C1 segment of cervical spinal cord (tissue), 14 donors: ENCODE measurements at places on chromosomes 3 and 15.
A peak's percentile ranks its signal among the peaks of the same experiment; 100 is the strongest.

- DNase-seq: no peak
Observed at GRCh38 chr3:136023264-136023978, 57.9 kb downstream of the PPP2R3A start.

DNA sequence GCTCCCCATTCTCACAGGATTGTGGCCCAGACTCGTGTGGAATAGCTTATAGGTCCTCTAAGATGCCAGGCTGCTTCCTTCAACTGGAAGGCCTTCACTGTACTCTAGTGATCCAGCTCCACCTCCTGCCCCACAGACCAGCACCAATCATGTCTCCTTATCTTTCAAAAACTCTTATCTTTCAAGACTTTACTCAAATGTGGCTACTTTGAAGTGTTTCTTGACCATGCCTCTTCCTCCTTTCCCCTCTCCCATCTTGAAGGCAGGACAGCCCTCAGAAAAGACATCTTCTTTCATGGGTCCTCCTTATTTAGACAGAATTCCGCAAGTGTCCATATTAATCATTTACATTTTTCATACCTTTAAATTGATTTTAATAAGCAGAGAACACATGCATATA is 142.3 kb downstream of the CHST2 start:
- no peak for DNase-seq

DNA sequence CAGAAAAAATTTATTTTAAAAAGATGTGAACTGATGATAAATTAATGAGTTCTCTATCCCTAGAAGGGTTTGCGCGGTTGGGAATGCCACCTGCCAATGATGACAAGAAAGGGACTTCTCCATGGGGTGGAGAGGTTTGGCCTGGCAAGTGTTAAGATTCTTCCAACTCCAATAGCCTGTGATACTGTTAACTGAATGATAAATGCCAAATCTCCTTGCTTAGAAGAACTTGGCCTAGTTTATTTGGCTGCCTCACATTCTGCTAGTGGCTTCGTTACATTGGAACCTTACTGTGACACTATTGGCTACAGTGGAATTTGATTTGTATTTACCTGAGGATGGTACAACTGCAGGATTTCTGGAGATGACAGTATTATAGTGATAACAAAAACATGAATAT is 91.7 kb upstream of the CCNL1 start:
- no peak for DNase-seq

GRCh38 chr3:190204200-190204599 is 83.5 kb upstream of the P3H2 start:
- no peak for DNase-seq

- no peak for DNase-seq
Observed at GRCh38 chr15:82306791-82307713, 42.2 kb downstream of the GOLGA6L10 start.

- DNase-seq: no peak
Observed at GRCh38 chr15:26981492-26981891, 10.5 kb downstream of the GABRG3 start.

DNA sequence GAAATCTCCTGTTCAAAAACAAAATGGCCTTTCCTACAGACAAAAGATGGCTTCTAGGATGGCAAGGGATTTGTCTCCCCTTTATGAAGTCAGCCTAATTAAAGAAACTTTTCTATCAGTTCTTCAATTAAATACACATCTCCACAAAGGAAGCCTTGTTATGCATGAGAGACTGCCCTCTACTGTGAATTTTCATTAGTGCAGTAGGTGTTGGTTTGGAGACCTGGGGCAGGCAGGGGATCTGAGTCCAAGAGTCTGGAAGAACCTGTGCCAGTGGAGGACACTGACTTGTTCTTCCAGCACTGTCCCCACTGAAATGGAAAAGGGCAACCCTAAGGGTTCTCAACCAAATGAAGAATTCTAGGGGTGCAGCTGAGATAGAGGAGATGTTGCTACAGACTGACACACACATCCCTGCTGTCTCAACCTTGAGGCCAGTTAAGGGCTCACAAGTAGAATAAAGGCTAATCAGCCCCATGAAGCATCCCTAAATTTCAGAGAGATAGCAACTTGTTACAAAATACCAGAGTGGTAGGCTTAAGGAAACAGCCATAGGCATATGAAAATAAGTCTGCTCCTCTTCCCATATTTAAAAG is 174.0 kb upstream of the PRICKLE2 start:
- no peak for DNase-seq

DNA sequence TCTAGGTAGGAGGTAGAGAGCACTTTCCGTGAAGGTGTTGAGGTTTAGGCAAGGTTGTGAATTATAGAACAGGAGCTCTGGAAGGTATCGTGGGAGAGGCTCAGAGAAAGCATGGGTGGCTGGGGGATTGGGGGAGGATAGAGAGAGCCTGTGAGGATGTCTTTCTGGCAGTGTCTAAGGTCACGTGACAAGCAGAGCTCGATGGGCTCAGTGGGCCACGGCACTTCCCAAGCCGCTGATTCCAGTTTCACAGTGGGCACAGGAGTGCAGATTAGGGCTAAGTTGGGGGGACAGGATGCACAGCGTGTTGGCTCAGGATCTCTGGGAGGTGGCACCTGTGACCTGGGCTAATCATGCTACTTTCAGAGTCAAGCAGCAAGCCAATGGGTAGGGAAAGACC is 52.0 kb downstream of the CEMIP start:
- no peak for DNase-seq

- no peak for DNase-seq
Observed at GRCh38 chr3:138118612-138119422, 3.4 kb upstream of the DZIP1L start.

DNA sequence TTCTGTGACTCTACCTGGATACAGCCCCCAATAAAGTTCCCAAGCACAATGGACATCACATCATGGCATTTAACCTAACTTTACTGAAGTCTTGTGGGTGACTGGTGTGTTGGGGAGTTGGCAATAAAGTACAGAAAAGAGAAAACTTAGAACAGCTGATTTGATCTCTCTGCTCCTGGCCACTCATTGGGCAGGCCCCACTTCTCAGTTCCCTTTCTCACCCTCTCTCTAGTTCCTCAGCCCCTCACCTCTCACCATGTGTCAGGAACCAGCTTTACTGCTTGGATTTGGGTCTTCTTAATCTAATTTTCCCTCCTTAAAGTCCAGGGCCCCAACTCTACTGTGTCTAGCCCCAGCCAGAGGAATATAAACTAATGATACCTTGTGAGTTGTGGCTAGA is 713 bp upstream of the MUC13 start:
- no peak for DNase-seq

GRCh38 chr3:128814060-128814459 is 65.4 kb upstream of the ACAD9 start:
- DNase-seq: no peak

GRCh38 chr3:152466784-152467183 is 198.1 kb downstream of the MBNL1 start:
- DNase-seq: no peak

GRCh38 chr3:50428007-50428633 is 68.8 kb upstream of the TMEM115 start:
- no peak for DNase-seq

DNA sequence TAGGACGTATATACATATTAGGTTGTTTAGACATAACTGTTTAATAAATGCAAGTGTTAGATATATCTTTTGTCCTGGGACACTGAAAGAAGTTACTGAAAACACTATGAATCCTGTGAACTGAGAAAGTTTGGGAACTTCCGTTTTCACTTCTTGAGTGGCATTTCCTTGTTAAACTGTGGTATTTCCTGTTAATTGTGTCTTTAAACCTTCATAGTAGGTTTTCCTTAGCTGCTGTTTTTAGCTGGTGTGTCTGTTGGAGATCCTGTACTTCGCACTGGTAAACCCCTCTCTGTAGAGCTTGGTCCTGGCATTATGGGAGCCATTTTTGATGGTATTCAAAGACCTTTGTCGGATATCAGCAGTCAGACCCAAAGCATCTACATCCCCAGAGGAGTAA is 37.1 kb downstream of the ATP6V1A start:
- no peak for DNase-seq

GRCh38 chr3:181176601-181177000 is 187.1 kb upstream of the DNAJC19 start:
- peak; percentile 5 for DNase-seq

GRCh38 chr3:46162975-46163555 is 45.0 kb downstream of the CCR1 start:
- DNase-seq: no peak

GRCh38 chr3:179308001-179308400 is 14.8 kb upstream of the ZNF639 start:
- DNase-seq: no peak

- DNase-seq: no peak
Observed at GRCh38 chr3:197008436-197009209, 21.0 kb downstream of the MELTF start.

DNA sequence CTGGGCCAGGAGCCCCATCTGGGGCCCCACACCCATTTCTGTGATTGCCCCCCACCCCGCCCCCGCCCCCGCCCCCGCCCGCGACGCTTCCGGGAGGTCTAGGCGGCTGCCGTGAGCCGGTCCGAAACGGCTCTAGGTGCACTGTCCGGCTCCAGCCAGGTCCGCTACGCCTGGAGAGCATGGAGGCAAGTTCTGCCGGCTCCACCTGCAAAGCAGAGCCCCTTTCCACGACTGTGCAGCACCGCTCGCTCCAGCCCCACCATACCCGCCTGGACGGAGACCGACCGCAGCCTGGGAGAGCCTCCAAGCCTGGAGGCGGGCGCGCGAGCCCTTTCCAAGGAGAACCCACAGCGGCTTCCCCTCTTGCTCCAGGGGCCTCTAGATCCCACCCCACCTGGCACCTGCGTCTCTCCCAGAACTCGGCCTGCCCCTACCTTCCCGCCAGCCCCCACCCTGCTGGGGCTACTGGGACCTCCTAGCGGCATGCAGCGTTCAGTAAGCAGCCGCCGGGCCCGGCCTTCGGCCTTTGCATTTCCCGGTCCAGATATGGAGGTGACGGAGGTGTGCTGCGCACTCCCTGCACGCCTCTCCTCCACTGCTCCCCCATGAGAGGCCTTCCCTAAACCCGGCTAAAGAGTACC is 66.2 kb downstream of the KLF13 start:
- no peak for DNase-seq

GRCh38 chr3:64546856-64547255 is 140.9 kb downstream of the ADAMTS9 start:
- no peak for DNase-seq

DNA sequence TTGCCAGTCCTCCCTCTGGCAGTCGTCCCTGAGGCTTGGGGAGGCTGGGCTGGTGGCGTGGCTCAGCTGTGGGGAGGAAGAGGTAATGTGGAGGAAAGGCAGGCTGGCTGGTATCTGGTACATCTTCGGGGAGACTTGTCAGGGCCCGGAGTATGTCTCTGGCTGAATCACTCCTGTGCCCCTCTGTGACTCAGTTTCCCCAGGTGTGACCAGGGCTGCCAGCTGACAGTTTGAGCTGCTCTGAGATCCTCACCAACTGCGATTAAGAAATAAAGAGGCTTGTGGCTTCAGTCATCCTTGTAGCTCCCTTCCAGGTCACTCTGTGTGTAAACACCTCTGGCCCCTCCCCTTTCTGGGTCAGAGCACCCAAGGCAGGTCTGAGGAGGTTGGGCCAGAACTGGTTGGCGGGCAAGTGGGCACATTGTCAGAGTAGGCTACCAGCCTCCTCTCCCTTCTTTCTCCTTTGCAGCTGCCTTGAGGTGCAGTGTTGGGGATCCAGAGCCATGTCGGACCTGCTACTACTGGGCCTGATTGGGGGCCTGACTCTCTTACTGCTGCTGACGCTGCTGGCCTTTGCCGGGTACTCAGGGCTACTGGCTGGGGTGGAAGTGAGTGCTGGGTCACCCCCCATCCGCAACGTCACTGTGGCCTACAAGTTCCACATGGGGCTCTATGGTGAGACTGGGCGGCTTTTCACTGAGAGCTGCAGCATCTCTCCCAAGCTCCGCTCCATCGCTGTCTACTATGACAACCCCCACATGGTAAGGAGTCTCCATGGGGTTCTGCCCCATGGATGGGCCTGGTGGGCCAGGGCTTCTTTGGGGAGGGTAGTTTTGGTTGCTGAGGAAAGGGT is 3.0 kb downstream of the TEX264 start:
- DNase-seq: no peak

- DNase-seq: no peak
Observed at GRCh38 chr3:106542101-106542769, 673.4 kb upstream of the CBLB start.

DNA sequence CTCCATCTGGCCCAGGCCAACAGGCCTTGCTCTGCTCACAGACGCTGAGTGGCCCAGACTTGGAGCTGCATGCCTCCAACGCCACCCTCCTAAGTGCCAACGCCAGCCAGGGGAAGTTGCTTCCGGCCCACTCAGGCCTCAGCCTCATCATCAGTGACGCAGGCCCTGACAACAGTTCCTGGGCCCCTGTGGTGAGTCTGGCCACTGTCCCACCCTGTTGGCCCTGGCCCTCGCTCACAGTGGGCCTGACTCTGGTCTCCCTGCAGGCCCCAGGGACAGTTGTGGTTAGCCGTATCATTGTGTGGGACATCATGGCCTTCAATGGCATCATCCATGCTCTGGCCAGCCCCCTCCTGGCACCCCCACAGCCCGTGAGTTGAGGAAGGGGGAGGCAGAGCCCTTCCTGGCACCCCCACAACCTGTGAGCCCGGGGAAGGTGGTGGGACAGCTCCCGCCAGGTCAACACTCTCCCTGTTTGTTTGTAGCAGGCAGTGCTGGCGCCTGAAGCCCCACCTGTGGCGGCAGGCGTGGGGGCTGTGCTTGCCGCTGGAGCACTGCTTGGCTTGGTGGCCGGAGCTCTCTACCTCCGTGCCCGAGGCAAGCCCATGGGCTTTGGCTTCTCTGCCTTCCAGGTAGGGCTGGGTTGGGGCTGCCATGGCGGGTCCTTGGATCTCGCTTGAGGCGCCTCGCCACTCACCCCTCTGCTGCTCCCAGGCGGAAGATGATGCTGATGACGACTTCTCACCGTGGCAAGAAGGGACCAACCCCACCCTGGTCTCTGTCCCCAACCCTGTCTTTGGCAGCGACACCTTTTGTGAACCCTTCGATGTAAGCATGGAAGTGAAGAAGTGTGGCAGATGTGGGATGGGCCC is 10.0 kb downstream of the NT5DC2 start:
- no peak for DNase-seq

DNA sequence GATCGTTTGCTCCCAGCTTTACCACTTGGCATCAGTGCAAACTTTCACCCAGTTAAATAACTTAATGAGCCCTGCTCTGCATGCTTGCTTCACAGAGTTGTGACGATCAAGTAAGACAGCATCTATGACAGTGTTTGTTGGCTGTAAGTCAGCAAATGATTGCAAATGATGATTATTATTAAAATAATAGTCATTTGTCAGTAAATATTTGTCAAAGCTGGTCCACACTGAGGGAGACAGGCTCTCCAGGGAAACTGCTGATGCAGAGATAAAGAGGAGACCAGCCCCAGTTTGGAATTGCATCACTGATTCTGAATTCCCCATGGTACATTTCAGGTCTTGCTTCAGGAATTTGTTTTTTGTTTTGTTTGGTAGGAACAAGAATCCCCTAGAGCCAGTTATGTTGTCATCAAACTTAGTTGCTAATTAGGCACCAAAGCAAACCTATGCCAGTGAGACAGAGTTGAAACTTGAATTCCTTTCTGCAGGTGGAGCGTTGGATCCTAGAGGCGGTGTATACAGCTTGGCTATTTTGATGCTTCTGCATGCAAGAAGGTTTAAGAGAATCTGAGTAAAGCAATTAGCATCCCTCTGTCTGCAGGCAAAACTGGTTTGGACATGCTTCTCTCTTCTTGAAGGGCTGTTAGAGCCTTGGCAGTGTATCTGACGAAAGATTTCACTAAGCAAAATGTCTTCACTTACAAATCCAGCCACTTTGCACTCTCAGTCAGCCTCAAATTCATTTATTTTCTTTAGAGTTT is 338.6 kb upstream of the TPRG1 start:
- DNase-seq: no peak

GRCh38 chr3:115270849-115271248 is 123.8 kb upstream of the ZBTB20 start:
- DNase-seq: no peak

GRCh38 chr15:94586099-94586498 is 354.7 kb downstream of the MCTP2 start:
- DNase-seq: no peak

GRCh38 chr3:172034786-172035685 is 4.3 kb upstream of the FNDC3B start:
- DNase-seq: no peak
